ENCODE measurements at places on chromosomes 5 and 9.

GRCh38 chr9:137078701-137079400, 1.5 kb downstream of the UAP1L1 start:
- no peak for DNase-seq

GRCh38 chr9:76567086-76567485, 108.1 kb downstream of the GCNT1 start:
- DNase-seq = no peak

DNA sequence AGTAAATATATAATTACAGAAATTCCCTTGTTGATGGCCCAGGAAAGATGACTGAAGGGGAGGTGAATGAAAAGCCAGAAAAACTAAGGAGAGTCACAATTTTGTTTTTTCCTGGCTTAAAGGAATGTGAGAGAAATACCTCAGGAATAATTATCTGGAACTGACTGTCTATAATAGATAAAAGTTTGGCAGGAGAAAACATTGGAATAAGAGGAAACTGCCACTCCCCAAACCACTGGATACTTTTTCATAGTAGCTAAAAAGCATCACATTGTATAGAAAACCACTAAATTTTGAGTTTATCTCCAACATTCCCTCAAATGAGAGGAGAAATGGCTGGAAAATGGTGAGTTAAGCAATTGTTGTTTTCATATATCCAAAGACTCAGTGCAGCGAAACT, 326.0 kb downstream of the NPR3 start:
- DNase-seq = no peak

GRCh38 chr9:69696802-69697201, 24.6 kb upstream of the APBA1 start:
- DNase-seq = no peak

DNA sequence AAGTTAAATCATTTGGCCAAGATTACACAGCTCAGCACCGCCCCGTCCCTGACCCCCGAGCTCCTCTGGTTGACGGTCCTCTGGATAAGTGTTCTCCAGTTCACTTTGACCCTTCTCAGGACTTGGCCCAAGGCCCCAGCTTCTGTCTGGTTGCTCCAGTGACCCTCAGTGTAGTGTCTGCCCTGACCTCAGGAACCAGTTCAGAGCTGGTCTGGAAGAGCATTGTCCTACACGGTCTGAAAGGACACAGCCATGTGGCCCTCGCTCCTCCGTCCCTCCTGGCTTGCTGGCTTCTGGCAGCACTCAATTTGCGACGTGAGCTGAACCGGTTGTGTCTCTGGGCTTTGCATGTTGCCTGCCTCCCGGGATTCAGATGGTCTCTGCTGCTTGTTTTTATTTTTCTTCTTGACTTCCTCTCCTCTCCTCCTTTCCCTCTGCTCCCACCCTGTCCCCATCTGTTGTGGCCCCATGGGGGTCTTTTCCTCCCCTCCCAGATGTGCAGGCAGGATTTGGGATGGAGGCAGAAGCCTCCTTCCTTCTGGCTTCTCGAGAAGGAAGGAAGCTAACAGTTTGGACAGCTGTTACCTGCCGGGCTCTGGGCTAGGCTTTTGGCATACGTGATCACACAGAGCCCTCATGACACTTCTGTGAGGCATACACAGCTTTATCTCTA, 72.0 kb downstream of the PPARGC1B start:
- no peak for DNase-seq

- DNase-seq = no peak
Observed at GRCh38 chr9:68507130-68507805, 33.4 kb downstream of the TMEM252 start.

DNA sequence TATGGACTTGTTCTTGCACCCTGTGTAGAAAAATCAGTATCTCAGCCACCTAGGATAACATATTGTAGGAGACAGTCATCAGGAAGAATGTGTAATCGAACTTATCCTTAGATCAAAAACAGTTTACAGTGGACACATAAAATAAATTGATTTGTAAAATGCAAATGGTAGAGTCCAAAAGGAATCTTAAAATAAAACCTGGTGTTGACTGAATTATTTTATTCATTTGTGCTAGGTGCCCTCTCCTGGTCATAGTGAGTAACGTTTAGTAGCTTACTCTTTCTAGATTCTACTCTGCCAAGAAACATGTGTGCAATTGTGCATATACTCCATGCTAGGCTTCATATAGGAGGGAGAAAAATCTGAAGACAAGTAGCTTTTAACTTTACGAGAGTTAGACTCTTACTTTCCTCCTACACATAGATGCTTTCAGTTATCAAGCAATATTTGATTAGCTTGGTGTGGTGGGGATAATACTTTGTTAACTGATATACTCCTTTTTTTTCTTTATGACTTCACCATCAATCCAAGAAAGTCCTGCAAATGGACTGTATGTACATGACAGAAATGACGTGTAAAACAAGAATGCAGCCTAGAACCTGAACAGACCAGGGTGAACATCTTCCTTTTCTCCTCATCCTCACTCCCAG, 23.7 kb upstream of the LOX start:
- DNase-seq = peak; percentile 8

DNA sequence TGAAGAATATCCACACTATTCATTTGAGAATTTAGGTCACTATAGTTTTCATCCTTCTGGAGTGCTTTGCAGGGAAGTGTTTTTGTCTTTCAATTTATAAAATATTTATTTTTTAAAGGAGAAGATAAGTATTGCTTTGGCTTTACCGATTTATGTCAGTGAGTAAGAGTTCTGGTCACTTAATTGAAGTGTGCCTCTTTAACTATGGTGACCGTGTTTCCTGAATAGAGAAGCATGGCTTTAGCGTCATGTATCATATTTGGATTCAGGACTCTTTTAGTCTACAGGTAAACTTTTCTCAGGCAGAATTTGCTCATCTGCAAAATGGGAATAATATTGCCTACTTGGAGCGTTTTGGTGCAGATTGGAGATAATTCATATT, 902 bp downstream of the BDP1 start:
- DNase-seq = no peak

GRCh38 chr9:136554870-136555269, 9.0 kb upstream of the NOTCH1 start:
- DNase-seq = no peak

GRCh38 chr9:125564631-125565030, 142.4 kb downstream of the MAPKAP1 start:
- no peak for DNase-seq

- no peak for DNase-seq
Observed at GRCh38 chr9:114494776-114495569, 10.3 kb downstream of the WHRN start.
